ENCODE measurements at places on chromosomes 11 and 22.

DNA sequence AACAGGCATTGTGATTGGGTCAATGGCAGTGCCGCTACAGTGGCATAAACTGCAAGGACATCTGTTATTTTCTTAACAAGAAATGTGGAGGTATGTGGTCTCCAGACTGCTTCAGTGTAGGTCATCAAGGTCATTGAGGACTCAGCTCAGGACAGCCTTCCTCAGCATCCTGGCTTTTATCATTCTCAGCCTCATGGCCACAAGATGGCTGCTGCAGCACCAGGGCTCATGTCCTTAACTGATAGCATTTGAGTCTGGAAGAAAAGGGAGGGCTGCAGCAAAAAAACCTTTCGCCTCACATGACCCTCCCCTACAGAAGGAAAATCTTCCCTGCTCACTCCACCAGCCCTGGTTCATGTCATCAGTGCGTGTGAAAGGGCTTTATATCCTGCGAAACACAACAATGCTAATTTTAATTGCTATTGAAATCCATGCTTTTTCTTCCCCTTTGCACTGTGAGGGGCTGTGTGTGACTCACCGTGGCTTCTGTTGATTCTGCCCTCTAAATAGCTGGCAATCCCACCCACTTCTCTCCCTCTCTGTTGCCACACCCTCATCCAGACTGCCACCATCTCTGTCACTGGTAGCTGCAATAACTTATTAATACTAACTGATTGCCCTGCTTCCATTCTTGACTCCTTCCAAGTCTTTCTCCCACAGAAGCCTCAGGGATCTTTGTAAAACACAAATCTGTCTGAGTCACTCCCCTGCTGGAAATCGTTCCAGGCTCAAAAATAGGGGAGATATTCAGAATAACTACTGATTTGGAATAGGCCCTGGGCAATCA, 43.8 kb downstream of the CHRDL2 start:
- no peak for DNase-seq

- DNase-seq = no peak
Observed at GRCh38 chr11:69445131-69445470, 36.4 kb upstream of the LINC01488 start.

GRCh38 chr11:78722786-78723185, 148.1 kb upstream of the NARS2 start:
- no peak for DNase-seq

DNA sequence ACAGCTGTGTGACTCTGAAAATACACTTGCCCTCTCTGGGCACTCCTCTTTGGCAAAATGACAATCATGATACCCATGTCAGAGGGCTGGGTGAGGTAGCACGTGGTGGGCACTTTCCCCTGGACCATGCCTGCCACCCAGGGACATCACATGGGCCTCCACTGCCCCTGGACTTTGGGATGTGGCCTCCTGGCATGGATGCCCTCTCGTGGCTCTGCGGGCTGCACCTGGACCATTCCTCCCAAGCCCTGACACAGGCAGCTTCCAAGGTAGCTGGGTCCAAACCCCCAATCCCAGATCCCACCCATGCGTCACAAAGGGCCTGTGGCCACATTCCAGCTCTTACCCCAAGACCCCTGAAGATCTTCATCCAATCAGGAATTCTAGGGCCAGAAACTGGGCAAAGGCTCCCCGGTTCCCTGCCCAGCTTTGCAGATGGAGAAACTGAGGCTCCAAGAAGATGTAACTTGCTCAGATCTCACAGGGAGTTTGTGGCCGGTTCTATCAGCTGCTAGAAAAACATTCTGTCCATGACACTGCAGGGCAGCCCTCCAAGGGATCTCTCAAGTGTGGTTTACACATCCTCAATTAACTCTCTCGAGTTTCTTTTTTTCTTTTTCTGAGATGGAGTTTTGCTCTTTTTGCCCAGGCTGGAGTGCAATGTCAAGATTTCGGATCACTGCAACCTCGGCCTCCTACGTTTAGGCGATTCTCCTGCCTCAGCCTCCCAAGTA, 35.4 kb upstream of the CYB5R3 start:
- no peak for DNase-seq

DNA sequence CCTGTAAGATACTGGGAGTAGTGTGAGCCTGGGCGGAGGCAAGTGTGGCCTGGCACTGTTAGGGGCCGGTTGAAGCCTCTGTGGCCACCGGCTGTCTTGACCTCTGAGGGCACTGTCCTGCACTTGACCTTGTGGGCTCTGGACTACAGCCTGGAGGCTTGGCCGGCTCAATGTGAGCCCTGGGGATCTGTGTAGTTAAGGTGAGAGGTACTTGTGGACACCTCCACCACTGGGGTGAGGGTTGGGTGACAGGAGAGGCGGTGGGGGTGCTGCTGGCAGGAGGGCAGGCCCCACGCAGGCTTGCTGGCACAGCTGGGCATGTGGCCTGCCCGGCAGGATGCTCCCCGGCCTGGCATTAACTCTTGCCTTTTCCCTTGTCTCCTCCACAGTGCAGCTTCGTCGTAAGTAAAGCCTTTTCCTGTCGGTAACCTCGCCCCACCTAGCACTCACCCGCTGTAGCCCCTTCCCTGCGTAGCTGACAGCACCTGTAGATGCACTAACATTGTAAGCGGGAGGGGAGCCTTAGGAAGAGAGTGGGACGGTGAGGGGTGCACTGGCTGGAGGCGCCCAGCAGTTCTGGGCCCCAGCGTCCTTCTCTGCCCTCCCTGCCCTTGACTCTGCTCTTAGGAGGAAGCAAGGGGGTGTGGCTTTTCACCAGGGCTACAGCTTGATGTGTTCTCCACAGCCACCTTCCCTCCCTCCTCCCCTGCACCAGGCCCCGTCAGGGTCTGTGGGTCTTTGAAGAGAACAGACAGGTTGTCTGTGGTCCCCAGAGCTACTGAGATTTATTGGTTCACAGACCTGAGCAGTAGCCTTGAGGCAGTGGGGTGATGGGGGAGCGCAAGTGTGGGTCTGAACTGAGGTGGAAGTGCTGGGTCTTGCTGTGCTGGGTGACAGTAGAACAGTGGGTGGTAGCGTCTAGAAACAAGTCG, 17.6 kb downstream of the INCENP start:
- DNase-seq = no peak

DNA sequence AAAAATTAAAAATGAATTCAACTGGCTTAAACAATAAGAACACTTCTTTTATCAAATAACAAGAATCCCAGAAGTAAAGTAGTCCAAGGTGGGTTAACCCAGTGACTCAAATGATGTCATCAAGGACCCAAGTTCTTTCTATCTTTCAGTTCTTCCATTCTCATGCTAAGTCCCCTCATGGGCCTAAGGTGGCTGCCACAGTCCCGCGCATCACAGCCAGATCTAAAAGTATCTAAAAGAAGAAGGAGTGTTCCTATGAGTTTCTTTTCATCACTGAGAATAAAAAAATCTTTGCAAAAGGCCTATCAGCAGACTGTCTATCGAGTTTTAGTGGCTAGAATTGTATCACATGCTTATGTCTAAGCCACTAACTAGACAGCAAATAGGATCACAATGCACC, 37.2 kb upstream of the LDLRAD3 start:
- DNase-seq = no peak

GRCh38 chr11:77154381-77155081, 26.5 kb downstream of the MYO7A start:
- no peak for DNase-seq

DNA sequence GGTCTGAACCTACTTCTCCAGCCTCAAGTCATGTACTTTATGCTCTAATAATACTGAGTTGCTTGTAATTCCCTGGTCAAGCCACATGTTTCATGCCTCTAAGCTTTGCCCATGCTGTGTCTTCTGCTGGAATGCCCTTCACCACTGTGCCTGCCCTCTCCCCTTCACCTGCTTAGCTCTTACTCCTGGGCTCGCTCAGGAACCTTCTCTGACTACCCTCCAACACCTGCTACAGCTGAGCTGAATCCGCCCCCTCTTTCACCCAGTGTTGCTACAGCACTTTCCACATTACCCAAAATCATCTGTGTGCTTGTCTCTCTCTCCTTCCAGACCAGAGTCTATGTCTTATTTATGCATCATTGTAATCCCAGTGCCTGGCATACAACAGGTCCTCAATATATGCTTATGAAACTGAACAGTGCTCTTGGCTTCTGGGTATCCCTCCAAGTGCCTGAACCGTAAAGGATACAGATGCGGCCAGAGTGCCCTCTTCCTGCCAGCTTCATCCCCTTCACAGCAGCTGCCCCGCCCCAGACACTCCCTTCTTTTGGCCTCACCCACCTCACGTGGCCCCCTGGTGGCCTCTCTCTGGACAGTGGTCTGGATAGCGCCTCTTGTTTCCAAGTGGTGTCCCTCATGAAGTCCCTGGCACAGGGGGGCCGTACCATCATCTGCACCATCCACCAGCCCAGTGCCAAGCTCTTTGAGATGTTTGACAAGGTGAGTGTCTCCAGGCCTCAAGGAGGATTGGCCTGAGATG, 7.1 kb downstream of the ABCG4 start:
- DNase-seq = peak; percentile 42

DNA sequence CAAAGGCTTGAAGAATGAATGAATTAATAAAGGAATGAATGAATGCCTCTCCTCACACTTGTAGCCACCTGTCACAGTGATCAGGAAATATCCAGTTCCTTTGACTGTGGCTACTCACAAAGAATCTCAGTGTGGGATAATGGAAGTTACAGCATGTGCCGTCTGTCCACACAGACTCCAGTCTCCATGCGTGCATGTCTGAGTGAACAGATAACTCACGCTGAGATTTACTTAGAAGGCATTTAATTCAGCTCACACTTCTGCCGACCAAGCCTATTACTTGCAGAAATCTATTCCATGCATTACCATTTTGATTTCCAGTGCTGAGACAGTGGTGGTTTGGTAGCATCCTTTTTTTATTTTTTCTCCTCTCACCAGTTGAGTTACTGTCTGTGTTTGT, 32.3 kb upstream of the HMGXB4 start:
- no peak for DNase-seq

- DNase-seq = no peak
Observed at GRCh38 chr11:82536706-82537105, 197.0 kb downstream of the FAM181B start.

- DNase-seq = no peak
Observed at GRCh38 chr11:61392981-61393595, 701 bp downstream of the TMEM216 start.

- DNase-seq = no peak
Observed at GRCh38 chr11:69213316-69213715, 57.6 kb downstream of the SMIM38 start.

- DNase-seq = no peak
Observed at GRCh38 chr11:123457187-123457770, 27.2 kb downstream of the GRAMD1B start.

DNA sequence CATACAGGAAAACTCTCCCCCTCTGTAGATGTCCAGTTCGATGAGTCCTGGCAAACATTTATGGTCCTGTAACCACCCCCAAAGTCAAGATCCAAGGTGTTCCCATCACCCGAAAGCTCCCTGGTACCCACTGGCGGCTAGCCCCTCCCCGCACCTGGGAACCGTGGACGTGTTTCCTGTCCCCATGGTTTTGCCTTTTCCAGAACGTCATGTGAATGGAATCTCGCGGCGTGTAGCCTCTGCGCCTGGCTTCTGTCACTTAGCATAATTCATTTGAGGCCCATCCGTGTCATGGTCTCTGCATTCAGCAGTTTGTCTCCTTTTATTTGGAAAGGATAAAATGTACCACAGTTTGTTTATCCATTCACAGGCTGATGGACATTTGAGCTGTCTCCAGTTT, 106.3 kb downstream of the KCNQ1 start:
- no peak for DNase-seq

GRCh38 chr11:65648997-65649493, 11.1 kb downstream of the SIPA1 start:
- no peak for DNase-seq

GRCh38 chr11:62430425-62430824, 11.6 kb downstream of the SCGB1A1 start:
- DNase-seq = no peak

DNA sequence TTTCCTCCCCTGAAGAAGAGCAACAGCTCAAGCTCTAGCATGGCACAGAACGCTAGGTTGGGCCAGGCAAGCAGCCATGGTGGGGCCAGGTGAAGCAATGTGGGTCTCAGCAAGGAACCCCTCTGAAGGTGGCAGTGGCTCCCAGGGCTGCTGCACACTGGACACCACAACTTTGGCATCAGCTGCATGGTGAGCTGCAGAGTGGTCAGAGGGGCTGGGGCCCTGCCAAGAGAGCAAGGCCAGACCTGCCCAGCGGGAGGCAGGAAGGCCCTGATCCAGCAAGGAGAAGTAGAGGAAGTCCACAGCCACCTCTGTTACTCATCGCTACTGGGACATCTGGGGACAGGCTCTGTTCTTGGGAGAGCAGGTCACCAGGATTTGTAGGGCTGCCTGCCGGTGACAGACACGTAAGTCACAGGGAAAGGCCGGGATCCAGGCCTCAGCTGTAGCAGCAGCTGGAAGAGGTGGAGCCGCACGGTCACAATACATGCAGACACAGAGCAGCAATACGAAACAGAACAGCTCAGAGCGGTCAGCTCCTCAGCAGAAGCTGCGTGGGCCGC, 12.4 kb downstream of the CYB561A3 start:
- no peak for DNase-seq

DNA sequence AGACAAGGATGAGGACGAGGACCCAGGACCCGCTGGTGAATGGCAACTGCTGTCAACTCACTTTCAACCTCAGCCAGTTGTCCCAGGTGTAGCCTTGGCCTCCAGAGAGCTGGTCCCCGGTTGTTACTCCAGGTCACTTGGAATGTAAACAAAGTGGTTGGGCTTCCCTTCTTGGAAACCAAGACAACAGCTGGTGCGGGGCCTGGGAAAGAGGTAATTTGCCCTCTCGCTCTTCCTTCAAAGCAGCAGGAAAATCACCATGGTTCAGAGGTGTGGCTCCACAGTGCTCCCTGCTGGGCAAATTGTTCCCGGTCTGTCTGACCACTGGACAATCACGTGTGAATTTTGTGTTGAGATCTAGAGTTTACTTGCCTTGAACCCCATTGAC, 15.0 kb downstream of the SLC1A2 start:
- DNase-seq = peak; percentile 8

GRCh38 chr11:102115557-102115956, 5.3 kb downstream of the YAP1 start:
- no peak for DNase-seq

DNA sequence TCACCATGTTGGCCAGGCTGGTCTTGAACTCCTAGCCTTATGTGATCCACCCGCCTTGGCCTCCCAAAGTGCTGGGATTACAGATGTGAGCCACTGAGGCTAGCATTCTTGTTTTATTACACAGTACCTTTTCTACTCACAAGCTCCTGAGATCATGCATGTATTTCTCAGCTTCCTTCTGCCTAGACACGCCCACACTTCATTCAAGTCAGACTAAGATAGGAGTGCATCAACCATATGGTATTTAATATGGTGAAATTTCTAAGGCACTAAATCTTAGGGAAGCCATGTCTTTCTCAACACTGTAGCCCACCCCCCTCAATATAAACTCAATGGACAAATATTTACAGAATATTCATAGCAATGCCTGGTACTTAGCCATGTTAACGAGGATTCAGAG, 62.1 kb downstream of the SLC25A17 start:
- no peak for DNase-seq

- DNase-seq = no peak
Observed at GRCh38 chr11:84247926-84248325, 961.8 kb upstream of the CCDC90B start.

GRCh38 chr22:19776433-19777031, 16.0 kb downstream of the TBX1 start:
- no peak for DNase-seq

Measured in NCI-H146 (cell line).